ENCODE measurements at places on chromosomes 4 and X. TPM values are rescaled to one million over a fixed set of nuclear protein-coding genes. Genes with fewer than 3 reads are reported as not detected.

The PIGA gene
- total RNA-seq = 6.0 TPM

The USP11 gene
- 53.0 TPM for total RNA-seq

The CXCL1 gene
- total RNA-seq = 9.1 TPM

The AWAT2 gene
- not detected for total RNA-seq

The FRMPD3 gene
- total RNA-seq = 0.12 TPM

The USP51 gene
- total RNA-seq = 0.57 TPM

Data from A549 treated with CORT108297 at 1 μM for 4 hours (cell line).